ENCODE measurements at places on chromosomes 7 and 10. TPM values are rescaled to one million over a fixed set of nuclear protein-coding genes. Genes with fewer than 3 reads are reported as not detected.

Gene RHOBTB1
- 25.2 TPM for polyA plus RNA-seq

Gene HECW1
- polyA plus RNA-seq, result 0.22 TPM

GRCh38 chr7:142881586-142882337 is 3.8 kb downstream of the TRPV6 start:
- no peak for DNase-seq

DNA sequence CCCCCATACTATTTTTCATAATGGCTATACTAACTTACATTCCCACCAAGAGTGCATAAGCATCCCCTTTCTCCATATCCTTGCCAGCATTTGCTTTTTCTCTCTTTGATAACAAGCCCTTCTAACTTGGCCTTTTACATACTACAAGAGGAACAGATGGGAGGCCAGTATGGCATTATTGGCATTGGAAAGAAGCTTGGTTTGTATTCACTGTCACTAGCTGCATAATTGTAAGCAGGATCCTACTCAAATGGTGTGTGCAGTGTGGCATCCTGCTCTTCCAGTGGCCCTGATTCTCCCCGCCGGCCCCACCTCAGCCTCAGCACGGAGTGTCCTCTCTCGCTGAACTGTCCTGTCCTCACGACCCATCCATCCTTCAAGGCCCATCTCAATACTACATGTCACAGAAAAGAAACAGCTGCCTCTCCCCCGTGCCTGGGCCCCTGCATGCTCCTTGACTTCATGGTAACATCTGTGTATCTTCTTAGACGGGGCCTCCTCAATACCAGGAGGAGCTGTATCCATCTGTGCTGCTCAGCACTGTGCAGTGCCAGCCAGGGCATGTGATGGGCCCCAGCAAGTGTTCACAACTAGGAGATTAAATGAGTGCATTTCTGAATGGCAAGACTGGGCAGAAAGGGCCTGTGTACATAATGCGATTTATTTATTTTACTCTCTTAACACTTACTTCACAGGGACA is 205.2 kb downstream of the COBL start:
- no peak for DNase-seq

DNA sequence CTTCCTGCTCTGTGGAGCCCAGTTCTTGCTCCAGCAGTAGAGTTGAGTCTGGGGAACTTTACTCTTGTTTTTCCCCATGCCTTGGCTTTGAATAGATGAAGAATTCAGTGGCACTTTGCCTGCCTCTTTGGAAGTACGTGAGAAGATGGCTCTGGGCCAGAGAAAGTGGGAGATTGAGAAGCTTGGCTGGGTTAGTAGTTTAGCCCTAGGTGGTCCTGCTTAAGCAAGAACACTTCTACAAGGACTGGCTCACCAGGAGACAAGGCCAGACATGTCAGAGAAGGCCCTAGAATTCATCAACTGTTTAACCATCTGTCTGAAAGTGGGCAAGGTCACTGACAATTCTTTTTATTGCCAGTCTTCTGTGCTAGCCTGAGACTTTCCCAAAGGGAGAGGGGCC is 410.3 kb downstream of the TYW1 start:
- no peak for DNase-seq

DNA sequence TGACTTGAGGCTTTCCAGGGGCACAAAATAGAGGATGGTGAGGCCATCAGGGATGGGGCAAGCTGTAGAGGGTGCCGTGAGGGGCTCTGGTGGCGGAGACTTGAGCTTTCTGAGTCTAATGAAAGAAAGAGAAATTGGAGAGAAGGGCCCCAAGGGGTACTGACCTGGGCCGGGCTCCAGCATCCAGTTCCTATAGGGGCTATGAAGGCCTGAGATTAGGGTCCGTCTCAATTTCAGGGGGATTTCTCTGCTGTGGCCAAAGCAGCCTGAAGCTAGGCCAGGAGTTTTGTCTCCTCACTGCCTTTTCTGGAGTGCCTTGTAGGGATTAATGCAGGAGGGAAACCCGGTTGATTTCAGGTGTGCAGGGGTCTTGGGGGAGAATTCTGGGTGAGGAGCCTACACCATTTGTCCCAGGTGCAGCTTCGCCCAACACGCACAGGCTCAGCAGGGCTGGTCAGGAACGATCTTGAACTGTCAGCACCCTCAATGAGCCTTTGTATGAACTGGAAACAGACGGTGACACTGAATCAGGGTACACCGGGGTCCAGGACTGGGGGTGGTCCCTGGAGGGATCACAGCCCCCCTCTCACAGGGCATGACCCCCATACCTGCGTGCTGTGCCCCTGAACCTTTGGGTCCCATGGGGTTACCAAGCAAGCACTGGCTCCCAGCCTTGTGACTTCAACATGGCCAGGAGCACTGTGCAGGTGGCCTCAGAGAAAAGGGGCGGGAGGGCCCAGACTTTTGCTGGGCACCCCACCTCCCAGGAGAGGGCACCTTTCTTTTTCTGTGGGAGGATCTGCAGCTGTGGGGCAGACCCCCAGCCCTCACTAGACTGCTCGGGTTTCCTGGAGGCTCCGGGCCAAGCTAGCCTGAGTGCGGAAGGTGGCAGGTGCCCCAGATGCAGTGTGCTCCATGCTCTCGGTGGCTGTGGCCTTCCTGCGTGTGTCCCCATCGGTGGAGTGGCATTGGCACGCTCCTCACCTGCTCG is 122.9 kb upstream of the RET start:
- DNase-seq, result no peak

DNA sequence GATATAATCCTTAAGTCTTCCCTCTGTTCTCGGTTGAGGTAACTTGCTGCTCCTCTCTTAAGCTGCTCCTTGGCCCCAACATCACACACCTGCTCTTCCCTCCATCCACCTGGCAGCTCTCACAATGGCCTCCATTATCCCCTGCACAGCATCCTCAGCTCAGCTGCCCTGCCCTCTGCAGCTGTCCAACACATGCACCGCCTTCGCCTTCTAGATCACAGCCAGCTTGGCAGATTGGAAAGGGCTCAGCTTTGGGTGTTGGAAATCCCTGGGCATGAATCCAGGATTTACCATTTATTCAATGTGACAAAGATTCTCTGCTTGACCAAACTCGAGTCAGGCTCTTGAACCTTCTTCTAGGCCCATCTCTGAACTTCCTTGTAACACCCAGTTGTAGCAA is 20.6 kb downstream of the RGR start:
- peak; percentile 31 for DNase-seq

- DNase-seq, result no peak
Observed at GRCh38 chr7:134302120-134302519, 14.6 kb downstream of the SLC35B4 start.

Measured in muscle of arm (tissue), 14 donors.